ENCODE measurements at places on chromosomes 4 and X.

DNA sequence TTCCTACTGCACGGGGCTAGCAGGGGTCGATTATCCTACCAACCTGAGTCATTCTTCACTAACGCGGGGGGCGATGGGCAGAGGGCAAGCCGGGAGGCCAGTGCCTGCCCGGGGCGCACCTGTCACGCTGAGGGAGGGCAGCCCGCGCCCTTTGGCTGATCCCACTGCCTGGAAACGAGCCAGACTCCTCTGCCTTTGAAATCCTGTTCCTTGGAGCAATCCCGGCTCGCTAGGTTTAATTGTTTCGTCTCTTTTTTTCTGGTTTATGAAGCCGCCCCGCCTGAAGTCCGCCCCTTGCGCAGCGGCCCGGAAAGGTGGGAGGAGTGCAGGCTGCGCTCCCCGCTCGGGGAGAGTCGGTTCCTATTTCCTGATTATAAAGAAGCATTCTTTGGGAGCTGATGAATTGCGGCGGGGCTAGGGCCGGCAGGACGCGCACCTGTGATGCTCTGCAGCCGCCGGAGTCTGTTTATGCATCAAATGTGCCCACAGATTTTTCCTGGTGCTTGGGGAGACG lies 484.2 kb downstream of the BCOR start:
- no peak for DNase-seq

DNA sequence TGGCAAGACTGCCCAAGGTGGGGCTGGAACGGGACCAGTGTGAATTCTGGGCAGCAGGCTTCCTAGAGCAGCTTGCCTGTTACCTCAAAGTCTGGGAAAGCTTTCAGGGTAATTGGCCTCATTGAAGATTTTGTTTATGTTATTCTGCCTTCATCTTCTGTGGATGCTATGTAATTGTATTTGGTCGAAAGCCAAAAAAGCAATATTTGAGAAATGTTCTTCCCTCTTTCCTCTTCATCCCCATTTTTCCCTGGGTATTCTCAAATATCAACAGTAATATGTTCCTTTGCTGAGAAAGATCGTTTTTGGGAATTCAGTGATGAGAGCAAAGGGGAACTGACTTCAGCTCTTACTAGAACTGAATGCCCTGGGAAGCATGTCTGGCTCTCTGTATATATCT lies 12.9 kb downstream of the TMEM131L start:
- no peak for DNase-seq

GRCh38 chrX:133294126-133294525 lies 76.0 kb upstream of the TFDP3 start:
- DNase-seq, result no peak

DNA sequence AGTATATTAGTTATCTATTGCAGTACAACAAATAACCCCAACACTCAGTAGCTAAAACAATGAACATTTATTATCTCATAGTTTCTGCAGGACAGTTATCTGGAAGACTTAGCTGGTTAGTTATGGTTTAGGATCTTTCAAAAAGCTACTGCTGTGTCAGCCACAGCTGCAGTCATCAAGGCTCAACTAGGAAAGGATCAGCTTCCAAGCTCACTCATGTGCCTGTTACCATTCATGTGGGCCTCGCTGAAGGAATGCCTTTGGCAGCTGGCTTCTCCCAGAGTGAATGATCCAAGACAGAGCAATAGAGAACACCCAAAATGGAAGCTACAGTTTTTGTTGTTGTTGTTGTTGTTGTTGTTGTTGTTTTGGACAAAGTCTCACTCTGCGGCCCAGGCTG lies 13.5 kb upstream of the PRSS48 start:
- no peak for DNase-seq

- DNase-seq, result no peak
These were observed 615.6 kb downstream of the CENPC start for GRCh38 chr4:66929748-66930147.

Data from activated CD8-positive, alpha-beta memory T cell treated with anti-CD3 and anti-CD28 coated beads for 4 hours (primary cell).